ENCODE measurements at places on chromosomes 11 and 22.

DNA sequence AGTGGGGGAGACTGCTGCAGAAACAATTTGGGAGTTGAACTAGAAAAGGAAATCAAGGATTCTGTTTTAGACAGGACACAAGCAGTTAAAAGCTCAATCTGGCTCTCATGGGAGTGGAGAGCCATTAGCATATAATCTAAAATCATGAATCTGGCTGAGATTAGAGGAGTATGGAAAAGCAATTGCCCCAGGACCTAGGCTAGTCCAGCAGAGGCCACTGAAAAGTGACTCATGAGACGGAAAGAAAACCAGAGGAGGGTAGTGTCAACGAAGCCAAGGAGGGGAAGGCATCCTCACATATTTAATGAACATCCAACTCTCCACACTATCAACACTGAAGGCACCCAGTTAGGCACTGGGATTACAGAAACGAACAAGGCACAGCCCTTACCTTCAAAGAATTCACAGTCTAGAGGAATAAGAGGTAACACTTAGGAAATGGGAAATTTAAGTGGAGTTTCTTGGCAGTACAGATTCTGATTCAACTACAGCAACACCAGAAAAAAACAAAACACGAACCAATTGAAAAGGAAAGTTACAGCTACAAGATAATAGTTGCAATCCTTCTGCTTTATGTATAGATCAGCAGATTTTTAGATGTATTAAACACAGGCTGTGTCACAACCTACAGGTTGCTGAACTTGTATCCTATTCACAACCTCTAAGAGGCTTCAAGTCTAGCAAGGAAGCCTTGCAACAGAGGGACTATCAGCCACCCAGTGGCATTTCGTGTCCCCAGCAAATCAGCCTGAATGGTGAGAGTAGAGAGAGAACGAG, 43.7 kb upstream of the CHST1 start:
- DNase-seq: no peak

DNA sequence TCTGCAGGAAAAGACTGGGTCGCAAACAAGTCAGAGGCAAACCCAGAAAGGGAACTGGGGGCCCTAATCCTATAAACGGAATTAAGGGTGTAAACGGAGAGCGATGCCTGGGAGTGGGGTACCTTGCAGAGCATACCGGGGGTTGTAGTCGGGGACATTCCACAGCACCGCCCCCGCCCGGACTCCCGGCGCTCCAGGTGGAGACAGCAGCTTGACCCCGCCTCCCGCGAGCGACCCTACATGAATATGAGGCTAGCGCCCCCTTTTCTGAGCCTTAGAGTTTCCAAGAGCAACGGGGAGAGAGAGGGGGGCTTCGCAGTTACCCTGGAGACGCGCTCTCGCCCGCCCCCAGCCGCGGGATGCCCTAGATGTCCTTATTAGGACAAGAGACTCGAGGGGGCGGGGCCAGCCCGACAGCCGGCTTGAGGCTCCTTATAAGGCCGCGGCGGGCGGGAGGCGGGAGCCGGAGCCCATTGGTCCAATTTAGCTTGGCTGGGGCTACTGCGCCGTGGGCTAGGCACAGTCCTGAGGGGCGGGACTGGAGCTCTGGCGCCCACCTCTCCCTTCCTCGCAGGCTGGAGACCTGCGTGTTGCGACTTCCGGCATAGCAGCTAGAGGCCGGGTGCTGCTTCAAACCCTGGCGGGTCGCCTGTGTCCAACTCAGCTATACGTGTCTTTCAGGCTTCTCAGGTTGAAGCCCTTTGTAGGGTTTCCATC, 980 bp upstream of the MUS81 start:
- DNase-seq: peak; percentile 97

GRCh38 chr22:17862646-17863181, 88.4 kb upstream of the BID start:
- DNase-seq: peak; percentile 15

GRCh38 chr11:125182573-125182972, 18.0 kb downstream of the PKNOX2 start:
- no peak for DNase-seq

DNA sequence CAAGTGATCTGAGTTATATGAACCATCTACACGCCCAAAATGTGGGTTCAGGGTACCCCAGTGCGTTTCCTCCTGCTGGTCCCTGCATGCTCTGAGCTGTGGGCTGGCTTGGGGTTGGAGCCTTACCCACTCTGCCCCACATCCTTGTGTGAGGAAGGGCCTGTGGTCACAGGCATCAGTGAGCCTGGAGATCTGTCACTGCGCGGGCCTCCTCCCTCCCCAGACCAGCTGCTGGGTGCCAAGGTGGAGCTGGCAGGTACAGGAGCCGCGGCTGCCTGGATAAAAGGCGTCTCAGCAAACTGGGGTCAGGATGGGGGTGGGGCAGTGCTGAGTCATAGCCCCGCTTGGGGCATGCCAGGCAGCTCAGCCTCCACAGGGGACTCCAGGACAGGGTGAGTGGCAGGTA, 17.9 kb downstream of the GNAZ start:
- DNase-seq: no peak

- DNase-seq: no peak
These were observed 54.7 kb downstream of the WNT11 start for GRCh38 chr11:76151556-76152085.

DNA sequence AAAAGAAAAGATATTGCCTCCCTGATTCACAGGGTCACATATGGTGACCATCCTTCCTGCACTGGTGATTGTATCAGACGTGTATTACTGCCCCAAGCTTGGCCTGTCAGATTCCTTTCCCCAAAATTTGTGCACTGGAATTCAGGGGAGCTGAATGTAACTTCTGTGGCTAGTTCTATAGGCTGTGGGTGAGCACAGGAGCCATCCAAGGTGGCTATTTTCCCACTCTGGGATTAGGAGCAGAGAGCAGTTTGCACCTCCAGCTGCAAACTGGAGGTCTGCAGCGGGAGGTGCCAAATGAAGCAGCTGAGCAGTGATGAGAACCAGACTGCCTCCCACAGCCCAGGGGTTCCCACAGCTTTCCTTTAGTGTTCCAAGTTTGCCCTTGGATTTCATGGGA, 124.2 kb upstream of the PITPNB start:
- DNase-seq: no peak

DNA sequence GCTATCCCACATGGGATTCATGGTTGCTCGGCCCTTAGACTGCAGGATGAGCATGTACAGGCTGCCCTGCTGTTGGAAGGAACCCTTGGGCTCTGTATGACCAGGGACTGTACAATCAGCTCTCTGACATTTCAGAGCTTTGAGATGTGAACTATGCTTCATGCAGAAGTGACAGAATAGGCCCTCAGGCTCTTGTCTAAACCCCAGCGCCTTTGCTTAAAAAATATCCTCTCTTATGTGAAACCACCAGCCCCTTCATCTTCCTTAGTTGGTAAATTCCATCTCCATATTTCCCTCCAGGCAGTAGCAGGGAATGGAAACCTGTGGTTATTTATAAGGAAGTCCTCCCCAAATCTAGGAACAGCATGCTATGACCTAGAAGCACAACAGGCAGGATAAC, 78.9 kb upstream of the PLET1 start:
- DNase-seq: no peak

DNA sequence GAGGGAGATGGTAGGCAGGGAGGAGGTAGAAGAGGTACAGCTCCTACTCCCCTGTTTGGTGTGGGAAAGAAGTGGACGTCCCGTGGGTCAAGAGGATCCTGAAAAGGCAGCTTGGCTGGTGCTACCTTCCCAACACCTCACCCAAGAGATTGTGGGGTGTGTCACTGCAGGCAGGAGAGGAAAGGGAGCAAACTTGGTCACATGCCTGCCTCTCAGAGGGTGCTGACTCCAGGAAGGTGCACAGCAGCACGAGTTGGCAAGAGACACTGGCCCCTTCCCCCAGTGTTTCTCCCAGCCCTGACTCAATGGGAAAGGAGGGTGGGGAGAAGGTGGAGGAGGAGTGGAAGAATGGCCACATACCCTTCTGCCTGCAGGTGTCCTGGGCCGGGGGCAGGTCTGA, 99.6 kb downstream of the CSNK2A3 start:
- no peak for DNase-seq

DNA sequence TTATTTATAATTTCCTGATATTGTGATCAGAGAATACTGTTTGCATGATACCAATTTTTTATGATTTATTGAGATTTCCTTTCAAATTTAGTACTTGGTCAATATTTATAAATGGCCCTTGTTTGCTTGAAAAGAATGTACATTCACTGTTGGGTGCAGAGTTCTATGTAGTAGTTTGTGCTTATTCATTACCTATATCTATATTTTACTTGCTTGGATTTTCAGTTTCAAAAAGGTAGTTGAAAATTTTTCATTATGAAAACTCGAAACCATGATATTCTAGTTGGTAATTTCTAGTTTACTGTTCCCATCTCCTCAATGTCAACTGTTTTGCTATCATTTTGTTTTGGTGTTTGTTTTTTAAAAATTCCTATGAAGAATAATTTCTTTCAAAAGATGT, 155.7 kb downstream of the AASDHPPT start:
- no peak for DNase-seq

GRCh38 chr11:125315079-125315740, 150.7 kb downstream of the PKNOX2 start:
- DNase-seq: peak; percentile 47

DNA sequence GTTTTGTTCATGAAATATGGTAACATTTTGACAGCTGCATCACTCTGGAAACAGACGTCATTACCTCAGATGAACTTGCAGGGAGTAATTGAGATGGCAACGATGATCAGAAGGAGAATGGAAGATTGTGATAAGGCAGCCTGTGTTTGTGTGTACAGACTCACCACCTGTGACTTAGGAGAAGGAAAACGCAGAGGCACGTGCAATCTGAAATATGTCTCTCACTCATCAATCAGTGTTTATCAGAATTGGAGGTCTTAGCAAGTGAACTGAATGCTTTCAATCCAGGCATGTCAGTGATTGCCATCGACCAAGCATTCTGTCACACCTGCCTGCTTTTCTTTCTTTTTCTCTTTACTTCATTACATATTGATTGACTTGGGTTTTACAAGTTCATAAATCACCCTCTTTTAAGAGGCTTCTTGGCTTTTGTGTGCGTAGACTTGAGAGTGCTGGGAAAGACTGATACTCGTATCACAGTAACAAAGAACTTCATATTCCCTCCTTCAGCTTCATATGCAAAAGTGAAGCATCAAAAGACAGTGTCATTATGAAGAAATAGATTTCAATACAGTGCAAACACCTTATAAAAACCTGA, 24.6 kb downstream of the FAT3 start:
- DNase-seq: no peak

- no peak for DNase-seq
These were observed 4.9 kb downstream of the RGL4 start for GRCh38 chr22:23695571-23696325.

DNA sequence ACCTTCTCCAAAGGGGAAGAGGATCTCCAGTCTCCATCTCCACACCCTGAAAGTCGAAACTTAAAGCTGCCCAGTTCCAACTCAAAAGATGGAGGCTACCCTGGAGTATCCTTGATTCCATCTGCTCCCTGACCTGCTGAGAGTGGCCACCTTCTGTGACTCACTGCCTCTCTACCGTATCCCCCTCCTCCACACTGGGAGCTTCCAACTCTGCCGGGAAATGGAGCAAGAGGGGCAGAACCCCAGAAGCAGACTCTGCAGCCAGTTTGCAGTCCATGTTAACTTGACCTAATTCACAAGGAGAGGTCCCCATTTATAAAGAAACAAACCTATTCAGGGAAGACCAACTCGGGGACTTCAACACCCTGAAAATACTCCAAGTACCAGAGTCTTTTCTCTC, 22.0 kb upstream of the IRAG1 start:
- DNase-seq: no peak

DNA sequence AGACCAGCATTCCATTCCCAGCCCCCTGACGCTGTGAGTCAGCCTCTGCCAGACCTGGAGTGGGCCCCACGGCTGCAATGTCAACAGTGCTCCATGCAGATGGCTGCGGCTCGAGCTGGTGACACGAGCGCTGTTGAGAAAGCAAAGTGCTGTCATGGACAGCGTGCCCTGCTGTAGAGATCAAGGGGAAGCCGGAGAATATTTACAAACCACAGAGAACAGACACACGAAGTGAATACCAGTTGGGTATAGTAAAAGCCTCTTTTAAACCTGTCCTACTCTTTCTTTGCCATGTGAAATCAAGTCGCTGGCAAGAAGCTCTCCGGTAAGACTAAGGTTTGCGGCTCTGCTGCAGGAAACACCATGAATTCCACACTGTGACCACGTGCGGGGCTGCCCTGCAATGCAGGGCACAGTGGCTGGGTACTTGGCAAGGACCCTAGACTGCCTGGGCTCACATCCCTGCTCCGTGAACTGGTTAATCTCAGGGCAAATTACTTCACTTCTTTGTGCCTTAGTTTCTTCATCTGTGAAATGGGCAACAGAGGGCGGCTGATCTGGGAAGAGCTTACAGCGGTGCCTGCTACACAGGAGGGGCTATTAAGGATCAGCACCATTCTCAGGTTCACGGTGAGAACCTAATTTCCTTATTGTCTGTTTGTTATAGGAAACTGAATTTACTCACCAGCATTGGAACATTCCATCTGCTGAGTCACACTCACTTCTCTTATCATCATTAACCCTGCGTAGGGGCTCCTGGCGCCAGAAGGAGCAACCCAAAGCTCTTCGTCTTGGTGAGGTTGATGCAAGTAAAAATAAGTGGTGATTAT, 27.8 kb upstream of the ELFN2 start:
- no peak for DNase-seq

DNA sequence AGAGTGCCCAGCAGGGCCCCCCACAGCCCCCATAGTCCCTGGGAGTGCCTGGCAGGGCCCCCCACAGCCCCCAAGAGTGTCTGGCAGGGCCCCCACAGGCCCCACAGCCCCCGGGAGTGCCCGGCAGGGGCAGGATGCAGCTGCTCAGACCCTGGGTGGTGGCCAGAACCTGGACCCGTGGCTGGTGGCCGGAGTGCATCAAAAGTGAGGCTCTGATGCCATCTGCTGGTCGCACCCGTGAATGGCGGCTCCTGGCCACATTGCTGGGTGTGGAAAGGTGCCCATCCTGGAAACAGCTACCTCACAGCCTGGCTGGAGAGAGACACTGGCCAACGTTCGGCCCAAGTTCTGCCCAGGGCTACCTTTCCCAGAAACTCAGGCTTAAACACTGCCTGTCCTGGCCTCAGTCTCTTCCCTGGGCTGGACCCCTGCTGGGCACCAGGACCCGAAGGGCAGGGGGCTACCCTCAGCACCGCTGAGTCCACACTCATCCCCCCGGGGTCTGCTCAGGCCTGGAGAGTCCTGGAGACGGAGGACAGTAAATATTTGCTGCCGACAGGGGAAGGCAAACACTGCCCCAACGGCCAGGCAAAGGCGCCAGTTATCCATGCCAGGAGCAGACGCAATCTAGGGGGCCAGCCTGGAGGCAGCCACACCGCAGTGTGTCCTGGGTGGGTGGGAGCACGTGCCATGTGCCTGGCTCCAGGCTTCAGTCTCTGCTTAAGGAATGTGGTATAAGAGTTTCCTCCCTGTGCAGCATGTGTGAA, 4.4 kb downstream of the INS start:
- peak; percentile 64 for DNase-seq

- DNase-seq: no peak
These were observed 9.8 kb downstream of the YAP1 start for GRCh38 chr11:102119997-102120396.

DNA sequence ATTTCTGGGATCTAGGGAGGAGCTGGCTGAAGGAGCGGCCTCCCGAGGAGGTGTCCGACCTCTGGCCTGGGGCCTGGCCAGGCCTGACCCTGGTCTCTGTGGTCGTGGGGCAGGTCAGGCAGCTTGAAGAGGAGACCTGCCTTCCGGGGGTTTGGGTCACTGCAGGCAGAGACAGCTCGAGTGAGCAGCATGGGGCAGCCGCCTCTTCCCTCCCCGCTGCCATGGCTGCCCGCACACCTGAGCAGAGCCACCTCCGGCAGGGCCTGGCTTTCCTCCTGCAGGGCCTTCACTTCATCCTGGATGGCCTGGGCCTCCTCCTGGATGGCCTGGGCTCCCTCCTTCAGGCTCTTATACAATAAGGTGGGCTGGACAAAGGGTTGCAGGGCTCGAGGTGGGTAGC, 8.0 kb upstream of the NAALADL1 start:
- no peak for DNase-seq

Measured in pancreas (tissue), 10 donors.